ENCODE measurements at places on chromosomes 13 and 19.
A peak's percentile ranks its signal among the peaks of the same experiment; 100 is the strongest.

GRCh38 chr13:102846261-102847015 is 606 bp downstream of the ERCC5 start:
- peak; percentile 1 for DNase-seq

- DNase-seq, result no peak
These were observed 67.3 kb downstream of the KLF12 start for GRCh38 chr13:74066937-74067336.

DNA sequence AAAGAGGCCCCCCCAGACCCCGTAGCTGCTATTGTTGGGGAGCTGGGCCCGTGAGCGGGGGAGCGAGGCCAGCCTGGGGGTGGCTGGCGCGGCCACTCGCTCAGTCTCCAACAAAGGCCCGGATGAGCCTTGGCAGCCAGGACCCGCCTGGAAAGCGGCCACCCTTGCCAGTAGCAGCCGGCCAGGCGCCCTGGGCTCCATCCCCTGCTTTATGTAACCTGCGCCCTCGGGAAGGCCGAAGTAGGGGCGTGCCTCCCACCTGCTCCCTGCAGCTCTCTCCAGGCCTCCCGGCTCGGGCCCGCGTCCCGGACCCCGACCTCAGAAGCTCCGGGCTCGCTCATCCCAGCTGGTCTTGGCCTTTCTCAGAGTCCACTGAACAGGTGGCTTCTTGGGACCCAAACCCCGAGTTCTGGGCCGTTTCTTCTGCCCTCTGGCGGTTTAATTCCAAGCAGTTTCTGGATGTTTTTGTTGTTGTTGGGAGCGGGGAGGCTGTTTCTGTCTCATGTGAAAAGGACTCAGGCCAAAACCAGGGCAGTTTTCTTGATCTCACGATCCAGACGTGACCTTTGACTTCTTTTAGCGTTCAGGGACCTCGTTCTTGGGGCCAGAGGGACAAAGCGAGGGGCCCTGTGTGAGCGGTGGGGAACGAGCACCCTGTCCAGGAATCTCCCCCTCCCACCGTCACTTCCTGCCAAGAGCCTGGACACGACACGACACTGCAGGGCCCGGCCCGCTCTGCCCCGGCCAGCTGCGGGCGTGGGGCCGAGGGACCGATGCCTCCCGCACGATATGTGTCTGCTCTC is 1.2 kb downstream of the CDC34 start:
- DNase-seq, result no peak

- peak; percentile 21 for DNase-seq
These were observed at the start of gene BRSK1 for GRCh38 chr19:55283548-55284377. Gene BRSK1, plus strand, starts transcription at chr19:55283997. Its CDS starts 446 bp downstream, at chr19:55284443.

DNA sequence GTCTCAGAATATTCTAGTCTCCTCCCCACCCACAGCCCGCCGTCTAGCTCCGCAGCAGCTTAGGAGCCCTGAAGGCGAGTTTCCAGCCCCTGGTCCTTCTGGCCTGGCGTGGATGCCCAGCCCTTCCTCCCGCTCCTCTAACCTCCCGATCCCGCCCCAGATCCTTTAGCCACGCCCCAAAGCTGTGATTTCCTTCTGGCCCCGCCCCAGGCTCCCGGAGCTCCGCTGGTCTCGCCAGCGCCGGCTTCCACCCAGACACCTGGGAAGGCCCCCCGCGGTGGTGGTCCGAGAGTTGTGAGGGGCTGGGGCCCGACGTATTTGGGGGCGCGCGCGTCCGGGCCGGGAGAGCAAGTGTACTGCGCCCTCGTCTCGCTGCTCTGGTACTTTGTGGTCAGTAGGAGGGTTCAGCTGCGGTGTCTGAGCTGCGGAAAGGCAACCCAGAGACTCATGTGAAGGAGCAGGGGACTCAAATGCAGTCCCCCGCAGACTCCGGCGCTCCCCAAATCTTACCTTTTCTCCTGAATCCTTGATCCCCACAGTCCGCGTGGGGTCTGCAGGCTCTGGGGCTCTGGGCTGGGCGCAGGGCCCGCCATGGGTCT is at the start of gene CGB7:
Gene CGB7, minus strand, starts transcription at position 114 of the 599 bp plus-strand sequence. CDS start 2,374 bp downstream, outside the sequence.
- no peak for DNase-seq
